ENCODE measurements at places on chromosomes 12 and 14.

DNA sequence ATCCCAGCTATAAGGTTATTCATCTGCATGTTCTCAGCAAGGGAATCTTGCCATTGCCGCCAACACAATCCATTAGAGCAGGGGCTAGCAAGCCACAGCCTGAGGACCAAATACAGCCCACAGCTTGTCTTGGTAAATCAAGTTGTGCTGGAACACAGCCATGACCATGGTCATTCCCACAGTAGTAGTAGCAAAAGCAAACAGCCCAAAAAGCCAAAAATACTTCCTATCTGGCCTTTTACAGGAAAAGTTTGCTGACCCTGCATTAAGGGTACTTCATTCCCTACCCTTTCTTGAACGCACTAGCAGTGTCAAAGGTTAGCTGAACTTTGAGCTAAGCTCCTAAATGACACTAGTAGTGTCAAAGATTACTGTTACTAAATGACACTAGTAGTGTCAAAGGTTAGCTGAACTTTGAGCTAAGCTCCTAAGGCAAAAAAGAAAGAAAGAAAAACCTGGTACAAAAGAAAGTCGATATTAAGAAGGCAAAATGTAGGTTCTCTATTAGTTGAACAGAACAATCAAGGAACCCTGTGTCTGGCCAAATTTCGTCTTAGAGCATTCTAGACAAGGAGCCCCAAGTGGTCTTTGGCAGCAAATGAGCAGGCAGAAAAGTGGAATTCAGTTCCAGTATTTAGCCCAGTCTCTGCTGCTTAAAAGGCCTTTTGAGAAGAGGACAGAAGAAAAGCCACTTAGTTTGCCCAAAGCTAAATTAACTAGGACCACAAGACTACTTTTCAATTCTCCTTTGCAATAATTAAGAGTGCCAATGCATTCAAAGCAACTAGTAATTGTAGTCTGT, 67.7 kb downstream of the NT5DC3 start:
- no peak for DNase-seq

DNA sequence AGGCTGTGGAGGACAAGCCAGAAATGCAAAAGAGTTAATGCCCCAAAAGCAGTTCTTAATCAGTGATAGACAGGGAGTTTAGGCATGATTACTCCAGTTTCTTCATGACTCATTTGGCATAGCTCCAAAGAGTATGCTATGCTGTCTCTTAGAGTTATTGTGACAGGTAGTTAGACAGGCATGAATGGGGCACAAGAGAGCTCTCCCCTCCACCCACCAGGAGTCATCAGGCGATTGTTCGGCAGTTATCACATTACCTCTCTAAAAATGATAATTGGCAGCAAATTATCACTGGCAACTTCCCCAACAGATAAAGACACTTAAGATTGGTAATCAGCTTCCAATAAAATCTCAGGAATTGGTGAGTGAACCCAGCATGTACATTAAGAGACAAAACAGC, 320.1 kb downstream of the DAD1 start:
- no peak for DNase-seq

- no peak for DNase-seq
These were observed 71.9 kb downstream of the RASSF8 start for GRCh38 chr12:26030371-26030770.

DNA sequence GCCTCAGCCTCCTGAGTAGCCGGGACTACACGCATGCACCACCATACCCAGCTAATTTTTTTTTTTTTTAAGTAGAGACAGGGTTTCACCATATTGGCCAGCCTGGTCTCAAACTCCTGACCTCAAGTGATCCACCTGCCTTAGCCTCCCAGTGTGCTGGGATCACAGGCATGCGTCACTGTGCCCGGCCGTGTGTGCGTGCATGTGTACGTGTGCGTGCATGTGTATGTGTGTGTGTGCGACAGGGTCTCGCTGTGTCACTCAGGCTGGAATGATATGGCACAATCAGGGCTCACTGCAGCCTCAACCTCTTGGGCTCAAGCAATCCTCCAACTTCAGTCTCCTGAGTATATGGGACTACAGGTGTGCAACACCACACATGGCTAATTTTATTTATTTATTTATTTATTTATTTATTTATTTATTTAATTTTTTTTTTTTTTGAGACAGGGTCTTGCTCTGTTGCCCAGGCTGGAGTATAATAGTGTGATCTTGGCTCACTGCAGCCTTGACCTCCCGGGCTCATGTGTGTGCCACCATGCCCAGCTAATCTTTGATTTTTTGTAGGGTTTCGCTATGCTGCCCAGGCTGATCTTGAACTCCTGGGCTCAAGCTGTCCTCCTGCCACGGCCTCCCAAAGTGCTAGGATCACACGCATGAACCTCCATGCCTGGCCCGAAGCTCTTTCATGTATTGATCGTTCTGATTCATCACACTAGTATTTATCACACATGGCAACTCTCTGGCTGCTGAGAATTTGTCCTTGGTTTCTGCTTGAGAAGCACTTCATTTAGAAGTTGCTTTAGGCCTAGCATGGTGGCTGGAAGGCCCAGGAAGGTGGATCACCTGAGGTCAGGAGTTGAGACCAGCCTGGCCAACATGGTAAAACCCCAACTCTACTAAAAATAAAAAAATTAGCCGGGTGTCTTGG, 35.9 kb upstream of the CLIP1 start:
- no peak for DNase-seq

DNA sequence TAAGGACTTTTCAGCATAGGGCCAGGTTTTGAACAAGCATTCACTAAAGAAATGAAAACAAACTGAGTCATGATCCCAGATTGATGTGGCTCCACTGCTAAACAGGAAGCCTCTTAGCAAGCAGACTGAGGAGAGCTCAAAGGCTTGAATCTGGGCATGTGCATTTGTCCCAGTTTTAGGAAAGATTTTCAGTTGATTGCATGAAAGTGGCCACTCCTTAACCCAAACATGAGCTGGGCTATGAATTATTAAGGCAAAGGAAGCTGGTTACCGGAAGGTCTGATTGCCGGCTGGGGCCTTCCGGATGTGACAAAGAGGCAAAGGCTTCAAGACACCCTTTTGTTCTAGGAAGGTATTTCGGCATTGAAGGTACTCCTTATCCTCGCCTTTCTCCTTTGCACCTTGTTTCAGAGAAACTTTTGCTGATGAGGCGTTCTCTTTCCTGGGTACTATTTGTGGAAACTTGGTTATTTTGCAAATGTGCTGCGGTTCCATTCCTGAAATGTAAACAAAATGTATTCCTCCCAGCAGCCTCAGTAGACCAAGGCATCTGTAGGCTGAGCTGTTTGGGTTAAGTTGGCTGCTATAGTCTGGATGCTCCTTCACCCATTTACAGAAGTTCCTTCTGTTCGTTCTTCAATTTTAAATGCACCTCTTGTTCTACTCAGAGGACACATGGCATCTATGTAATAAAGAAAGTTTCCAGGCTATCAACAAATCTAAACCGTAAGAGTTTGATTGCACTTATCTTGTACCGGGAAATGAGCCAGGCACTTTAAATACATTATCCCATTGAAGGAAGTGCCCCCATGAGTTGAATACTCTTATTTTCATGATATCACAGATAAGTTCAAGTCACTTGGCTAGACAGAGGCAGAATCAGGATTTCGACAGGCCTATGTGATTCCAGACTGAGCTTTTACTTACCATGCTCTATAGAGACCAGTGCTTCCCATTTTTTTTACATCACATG, 115.6 kb upstream of the METAP2 start:
- DNase-seq, result no peak

DNA sequence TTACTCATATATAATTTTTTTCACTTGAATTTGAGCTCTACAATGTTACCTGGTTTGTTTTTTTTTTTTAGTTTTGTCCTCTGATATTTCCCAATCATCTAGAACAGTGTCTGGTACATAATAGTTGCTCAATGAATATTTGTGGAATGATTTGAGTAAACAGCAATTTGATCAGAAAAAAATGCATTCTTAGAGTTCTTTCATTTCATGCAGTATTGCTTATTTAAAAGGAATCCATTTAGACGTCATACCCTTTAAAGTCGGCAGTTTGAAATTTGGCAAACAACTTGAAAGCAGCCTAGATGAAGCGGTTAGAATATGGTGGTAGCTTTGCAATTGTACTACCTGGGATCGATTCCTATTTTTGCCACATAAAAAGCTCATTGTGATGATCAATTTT, 140.0 kb downstream of the PDE3A start:
- DNase-seq, result no peak
